ENCODE measurements at places on chromosomes 6 and 20.

DNA sequence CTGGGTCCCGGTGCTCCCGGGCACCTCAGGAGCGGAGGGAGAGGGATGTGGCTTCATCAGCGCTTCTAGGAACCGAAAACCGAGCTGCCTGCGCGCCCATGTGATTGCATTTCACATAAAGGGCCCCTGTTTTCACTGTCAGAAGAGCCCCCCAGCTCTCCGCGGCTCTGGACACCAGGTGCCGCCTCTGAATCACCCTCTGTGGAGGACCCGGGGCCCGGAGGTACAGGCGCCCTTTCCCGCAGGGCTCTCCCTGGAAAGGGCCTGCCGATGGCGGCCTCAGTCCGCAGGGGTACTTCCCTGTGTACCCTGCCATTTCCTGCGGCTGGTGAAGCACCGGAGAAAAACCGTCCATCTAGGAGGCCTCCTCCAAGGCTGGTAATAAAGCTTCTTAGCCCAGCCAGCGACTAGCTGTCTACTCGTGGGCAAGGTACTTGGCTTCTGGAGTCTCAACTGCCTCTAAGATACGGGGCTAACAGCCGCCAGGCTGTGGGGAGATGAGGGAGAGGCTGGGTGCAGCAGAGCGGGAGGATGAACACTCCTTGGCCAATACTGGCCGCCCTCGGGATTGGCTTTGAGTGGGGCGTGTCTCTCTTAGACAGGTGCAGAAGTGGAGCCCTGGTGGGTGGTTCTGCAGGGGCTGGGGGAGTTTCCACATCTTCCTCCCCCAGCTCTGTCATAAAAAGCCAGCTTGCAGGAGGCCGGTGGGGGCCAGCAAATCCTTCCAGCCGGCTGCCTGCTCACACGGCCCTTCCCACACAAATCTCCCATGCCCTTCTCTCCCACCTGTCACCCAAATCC, 1.6 kb downstream of the PPP1R16B start:
- DNase-seq, result no peak

GRCh38 chr6:166671434-166672081, 44.5 kb upstream of the RPS6KA2 start:
- no peak for DNase-seq

- DNase-seq, result no peak
These were observed 6.7 kb downstream of the PRDM13 start for GRCh38 chr6:99613409-99613704.

DNA sequence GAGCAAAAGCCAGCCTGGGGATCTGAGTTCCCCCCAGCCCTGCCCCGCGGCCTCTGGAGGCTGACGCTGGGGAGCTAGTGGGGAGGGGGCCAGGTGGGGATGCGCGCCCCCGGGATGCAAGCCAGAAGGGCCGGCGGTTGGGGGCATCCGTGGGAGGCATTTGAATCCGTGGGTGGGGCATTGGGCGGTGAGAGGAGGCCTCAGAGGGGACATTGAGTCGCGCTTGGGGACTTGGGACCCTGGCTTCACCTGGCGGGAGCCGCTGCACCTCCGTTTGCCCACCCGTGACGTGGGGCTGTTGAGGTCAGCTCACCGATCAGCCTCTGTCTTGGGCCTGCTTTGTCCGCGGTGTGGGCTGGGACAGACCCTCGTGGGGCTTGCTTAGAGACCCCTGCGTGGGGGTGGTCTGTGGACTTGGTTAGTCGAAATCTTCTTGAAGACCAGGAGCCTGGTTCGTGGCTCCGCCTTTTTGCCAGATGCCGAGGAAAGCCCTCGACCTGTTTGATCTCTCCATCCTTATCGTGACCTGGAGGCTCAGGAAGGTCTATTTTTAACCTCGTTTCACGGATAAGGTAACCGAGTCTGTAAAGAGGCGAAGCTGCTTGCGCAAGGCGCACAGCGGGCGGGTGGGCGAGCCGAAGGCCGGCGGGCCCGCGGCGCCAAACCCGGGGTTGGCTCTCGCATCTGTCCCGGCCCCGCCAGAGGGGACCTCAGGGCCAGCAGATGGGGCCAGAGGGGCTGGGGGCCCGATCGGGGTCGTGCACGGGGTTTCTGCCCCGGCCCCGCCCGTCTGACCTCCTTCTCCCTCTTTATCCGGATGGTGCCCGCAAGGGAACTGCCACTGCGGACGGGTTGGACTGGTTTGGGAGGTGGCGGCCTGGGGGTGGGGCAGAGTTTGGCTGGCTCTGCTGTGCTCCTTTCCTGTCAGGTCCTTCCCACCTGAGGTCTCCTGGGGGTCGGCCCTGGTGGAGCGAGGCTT, 8.3 kb downstream of the FAM110A start:
- DNase-seq, result no peak

- no peak for DNase-seq
These were observed 38.9 kb downstream of the DLL1 start for GRCh38 chr6:170251776-170252571.

DNA sequence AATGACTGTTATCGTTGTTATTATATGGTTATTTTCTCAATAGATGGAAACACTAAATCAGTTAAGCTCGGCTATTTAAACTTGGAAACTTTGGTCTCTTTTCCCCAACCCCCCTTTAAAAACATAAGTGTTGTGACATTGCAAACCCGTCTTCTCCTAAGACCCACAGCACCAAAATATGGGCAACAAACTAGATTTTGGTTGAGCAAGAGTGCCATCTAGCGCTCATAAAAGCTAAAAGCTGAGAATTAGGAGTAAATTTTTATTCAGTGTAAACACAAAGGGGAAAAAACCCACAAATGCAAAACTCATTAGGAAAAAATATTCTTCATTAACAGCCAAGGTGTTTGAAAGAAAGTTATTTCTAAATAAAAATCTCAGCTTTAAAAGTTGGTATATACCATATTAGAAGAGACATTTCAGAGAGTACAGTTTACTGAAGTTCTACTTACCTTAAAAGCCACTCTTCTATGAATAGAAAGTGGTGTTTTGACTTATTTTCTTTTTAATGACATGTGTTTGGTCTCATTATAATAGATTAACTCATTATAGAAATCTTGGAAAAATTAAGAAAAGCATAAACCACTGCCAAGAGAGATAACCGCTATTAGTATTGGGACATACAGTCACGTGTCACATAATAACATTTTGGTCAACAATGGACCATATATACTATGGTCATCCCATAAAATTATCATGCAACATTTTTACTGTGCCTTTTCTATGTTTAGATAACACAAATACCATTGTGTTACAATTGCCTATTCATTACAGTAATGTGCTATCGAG, 21.1 kb downstream of the SESN1 start:
- DNase-seq, result peak; percentile 42

Measured in NCI-H2081 (cell line).